Skin of body (tissue), 3 donors: ENCODE measurements at places on chromosomes 4 and X. TPM values are rescaled to one million over a fixed set of nuclear protein-coding genes. Genes with fewer than 3 reads are reported as not detected.
A peak's percentile ranks its signal among the peaks of the same experiment; 100 is the strongest.

Gene RS1
- total RNA-seq, result not detected

DNA sequence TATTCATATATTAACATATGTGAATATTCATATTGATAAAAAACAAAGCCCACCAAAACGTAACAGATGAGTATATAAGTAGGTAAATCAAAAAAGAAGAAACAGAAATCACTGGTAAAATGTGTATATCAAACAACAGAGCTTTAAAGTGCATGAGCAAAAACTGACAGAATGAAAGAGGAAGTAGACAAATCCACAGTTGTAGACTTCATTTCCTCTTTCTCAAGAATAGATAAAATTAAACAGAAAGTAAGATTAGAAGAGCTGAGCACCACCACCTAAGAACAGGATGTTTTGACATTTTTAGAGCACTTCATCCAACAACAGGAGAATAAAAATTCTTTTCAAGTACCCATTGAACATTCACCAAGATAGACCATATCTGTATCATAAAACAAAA is 64.6 kb downstream of the CNKSR2 start:
- no peak for DNase-seq

GRCh38 chrX:1249101-1249887 is 19.3 kb upstream of the CSF2RA start:
- DNase-seq, result no peak

Gene UGT2B11
- total RNA-seq, result not detected

GRCh38 chr4:25799522-25799921 is 63.3 kb downstream of the SEL1L3 start:
- no peak for DNase-seq

GRCh38 chrX:150476164-150476699 is 92.2 kb upstream of the MTM1 start:
- DNase-seq, result no peak

DNA sequence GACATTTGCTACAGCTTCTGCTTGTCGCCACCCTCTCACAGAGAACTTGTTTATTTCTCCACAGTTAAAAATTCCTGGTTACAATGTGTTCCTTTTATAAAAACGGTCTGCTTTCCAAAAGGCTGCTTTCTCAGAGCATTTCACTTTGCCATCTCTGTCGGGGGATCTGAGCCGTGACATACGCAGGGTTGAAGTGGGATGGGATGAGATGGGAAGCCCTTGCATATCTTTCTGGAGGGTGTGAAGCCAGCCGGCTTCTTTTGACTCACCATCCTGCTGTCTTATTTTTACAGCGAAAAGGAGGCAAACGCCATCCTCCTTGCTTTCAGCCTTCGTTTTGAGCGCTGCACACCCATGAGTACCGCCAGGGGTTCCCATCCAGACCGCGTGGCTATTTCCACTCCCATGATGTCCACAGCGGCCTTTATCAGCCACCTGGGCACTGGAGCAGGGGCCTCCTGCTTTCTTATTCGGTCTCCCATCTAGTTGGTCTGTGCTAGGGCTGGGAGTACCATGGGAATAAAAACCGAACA is 99.8 kb upstream of the GATB start:
- DNase-seq, result no peak

DNA sequence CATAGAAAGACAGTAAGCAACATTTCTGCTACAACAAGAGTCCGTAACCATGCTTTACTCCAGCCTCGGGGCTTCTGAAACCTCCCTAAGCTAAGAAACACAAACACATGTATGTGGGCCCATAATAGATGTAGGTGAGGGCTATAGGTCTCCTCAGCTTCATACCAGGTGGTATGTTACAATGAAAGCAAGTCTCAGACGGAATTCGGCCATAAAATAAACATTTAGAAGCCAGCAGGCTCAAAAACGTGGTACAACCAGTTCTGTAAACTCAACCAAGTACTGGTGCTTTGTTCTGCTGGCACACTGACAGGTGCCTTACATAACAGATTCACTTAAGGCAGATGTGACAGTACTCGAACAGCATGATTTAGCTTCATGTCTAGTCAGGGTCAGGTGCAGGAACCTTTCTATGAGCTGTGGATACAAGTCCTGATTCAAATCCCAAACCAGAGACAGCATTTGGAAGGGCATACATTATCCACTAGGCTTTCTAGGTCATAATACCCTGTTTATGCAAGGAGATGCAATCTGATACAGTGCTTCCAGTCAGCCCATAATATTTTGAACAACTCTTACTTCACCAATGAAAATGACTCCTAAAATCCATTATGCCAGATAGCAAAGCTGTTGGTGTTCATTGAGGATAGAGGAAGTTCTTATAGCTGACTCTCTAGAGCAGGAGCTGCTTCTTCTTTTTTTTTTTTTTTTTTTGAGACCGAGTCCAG is 113.8 kb upstream of the ENPP6 start:
- peak; percentile 11 for DNase-seq

Gene ZNF630
- total RNA-seq, result 4.6 TPM

Gene KLHL5
- total RNA-seq, result 19.9 TPM

GRCh38 chrX:46547857-46548256 is 2.6 kb upstream of the ZNF674 start:
- no peak for DNase-seq

DNA sequence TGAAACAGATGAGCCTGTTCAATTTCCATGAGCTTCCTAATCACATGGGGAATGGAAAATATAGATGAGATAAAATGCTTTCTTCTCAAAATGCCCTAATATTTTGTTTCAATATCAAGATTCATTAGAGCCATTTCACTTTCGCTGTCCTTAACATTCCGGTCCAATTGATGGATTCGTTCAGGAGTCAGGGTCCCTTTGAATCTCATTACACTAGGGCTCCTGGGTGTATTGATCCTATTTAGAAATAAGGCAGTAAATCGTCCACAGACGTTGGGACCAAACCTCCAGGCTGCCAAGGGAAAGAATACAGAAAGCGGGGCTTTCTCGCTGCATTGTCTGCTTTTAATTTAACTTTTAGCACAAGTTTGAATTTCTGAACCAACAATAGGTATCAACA is 20.6 kb upstream of the CRMP1 start:
- DNase-seq, result no peak

Gene WDR17
- total RNA-seq, result 1.8 TPM

GRCh38 chr4:139557556-139558110 is 1.6 kb upstream of the SETD7 start:
- no peak for DNase-seq

GRCh38 chr4:1541449-1542225 is 135.4 kb upstream of the NKX1-1 start:
- DNase-seq, result no peak

DNA sequence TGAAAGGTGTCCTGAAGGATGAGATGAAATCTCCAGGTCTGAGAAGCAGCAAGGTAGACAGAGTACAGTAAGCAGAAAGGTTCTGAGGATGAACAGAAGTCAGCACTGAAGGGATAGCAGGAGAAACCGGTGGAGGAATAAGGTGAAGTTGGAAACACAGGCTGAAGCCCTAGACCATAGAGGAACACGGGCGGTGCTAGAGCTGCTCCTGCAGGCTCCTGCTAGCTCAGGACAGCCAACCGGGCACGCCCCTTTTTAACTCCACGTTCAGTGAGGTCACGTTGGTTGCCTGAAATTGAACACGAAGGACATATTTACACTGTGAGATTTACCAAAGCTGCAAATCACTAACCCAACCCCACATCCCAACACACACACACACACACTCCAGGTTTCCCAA is 1886.4 kb upstream of the AGA start:
- no peak for DNase-seq

DNA sequence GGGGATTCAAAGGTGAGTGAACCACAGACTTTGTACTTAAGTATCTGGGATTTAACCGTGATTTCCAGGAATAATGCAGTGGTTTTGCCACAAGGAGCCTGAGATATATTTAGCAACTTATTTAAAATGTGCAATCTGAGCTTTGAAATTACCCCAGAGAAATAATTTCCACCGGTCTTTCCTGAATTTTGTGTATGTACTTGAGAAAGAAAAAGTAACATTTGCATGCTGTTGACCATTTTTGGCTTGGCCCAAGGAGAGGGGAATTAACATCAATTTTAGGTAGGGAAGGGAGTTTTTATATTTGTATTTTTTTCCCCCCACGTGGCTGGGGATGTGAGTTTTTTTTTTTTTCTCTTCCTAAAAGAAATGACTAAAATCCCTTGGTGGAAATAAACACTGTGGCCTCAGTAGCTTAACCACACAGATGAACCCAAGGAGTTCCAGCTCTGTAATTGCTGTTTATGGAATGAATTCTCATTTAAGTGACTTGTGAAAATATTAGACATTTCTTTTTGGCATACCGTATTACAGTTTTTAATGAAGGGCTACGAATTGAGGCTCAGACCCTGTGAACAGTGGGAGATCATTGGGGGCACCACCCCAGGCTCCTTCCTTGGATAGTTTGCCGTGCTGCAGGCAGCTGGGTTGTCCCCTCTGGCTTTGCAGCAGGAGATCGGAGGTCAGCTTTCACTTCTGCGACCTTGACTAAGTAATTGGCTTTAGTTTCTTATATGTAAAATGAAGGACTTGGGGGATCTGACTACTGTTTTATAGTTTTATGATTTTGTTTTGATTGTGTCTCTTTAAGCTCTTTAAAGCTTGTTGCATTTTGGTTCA is 116.1 kb downstream of the ARHGAP10 start:
- no peak for DNase-seq

DNA sequence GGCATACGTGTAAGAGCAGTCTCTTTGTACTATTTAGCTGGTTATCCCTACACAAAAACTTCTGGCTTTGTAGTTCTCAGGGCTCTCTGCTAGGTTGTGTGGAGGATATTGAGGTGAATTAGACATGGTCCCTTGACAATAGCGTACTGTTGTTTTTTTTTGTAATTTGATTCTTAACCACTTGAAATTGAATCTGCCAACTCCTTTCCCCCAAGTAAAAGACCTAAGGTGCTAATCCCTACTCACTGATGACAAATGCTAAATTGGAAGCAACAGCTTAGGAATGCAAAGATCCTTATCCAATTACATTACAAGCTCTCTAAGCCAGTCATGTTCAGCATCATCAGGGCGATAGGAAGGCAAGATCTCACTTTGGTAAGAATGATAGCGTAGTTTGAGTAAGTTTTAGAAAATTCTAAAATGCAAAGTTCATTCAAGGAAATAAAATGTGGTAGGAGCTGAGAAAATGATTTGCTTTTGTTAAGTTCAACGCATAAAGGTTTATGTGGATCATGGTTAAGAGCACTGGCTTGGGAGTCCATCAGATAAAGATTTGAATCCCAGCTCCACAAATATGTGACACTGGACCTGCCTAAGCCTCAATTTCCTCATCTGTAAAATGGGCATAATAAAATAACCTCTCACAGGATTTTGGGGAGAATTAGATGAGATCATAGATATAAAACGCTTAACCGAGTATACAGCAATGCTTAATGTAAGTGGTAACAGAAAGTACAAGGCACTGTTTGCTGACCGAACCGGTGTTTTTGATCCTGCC is 39.3 kb downstream of the DOCK11 start:
- no peak for DNase-seq

GRCh38 chr4:136012220-136012619 is 1520.1 kb downstream of the PCDH18 start:
- no peak for DNase-seq

DNA sequence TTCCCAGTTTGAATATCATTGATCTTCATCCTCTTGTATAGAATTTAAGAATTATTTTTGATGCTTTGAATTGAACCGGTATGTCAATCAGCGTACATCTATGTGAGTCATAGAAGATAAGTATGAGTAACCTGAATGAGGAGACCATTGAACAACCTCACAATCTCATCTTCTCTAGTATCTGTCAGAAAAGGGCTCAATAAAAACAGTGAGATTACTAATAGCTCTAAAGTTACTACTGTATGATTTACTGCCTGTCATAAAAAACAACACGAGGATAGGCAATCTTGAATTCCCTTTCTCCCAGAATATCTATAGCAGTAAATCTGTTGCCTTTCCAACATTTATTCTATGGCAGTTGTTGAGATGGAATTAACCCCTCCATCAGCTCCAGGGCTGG is 36.1 kb downstream of the PHOX2B start:
- DNase-seq, result no peak

DNA sequence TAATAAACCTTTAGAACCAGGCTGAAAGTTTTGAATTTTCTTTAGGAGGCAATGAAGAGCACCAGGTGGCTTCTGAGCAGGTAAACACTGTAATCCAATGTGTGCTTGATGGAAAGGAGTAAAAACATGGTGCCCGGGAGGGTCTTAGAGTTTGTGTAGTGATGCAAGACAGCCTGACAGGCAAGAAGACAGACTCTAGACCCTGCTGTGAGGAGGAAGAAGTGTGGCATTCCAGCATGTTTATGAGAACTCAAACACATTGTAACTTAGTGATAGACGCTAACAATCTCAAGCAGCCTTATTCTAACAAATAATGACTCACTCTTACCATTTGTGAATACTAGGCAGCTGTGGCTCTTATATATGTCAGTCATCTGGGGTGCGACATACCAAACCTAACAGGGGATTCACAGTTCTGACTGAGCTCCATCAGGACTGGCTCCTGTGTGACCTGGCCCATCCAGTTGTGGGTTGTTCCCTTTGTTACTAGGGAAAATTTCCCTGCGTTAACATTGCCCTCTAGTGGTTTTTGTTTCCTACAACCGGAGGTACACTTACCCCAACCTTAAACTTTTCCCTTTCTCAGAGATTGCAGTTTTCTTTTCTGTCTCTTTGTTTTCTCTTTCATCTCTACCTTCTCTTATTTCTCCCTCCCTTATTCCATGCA is 53.8 kb downstream of the VSIG4 start:
- no peak for DNase-seq

- DNase-seq, result no peak
Measured at GRCh38 chr4:32094987-32095386, 1374.8 kb downstream of the PCDH7 start.

GRCh38 chrX:17214962-17215361 is 160.0 kb upstream of the NHS start:
- no peak for DNase-seq

DNA sequence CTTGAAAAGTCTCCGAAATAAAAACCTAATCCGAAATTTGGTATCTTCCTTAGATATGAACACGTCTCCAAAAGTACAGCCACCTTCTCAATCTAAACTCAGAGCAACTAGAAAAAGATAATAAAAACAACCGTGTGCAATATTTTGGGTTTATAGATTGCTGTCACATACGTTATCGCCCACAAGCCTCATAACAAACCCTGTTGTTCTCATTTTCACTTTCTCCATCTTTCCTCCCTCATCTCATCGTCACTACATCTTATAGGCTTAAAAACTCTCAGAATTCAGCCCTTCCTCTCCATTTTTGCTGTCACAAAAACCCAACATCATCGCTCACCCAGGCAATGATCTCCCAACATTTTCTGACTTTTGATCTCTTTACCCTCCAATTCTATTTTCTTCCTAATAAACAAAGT is 448 bp upstream of the SCFD2 start:
- no peak for DNase-seq
